H7 (cell line): ENCODE measurements at places on chromosomes 11 and 22. TPM values are rescaled to one million over a fixed set of nuclear protein-coding genes. Genes with fewer than 3 reads are reported as not detected.

DNA sequence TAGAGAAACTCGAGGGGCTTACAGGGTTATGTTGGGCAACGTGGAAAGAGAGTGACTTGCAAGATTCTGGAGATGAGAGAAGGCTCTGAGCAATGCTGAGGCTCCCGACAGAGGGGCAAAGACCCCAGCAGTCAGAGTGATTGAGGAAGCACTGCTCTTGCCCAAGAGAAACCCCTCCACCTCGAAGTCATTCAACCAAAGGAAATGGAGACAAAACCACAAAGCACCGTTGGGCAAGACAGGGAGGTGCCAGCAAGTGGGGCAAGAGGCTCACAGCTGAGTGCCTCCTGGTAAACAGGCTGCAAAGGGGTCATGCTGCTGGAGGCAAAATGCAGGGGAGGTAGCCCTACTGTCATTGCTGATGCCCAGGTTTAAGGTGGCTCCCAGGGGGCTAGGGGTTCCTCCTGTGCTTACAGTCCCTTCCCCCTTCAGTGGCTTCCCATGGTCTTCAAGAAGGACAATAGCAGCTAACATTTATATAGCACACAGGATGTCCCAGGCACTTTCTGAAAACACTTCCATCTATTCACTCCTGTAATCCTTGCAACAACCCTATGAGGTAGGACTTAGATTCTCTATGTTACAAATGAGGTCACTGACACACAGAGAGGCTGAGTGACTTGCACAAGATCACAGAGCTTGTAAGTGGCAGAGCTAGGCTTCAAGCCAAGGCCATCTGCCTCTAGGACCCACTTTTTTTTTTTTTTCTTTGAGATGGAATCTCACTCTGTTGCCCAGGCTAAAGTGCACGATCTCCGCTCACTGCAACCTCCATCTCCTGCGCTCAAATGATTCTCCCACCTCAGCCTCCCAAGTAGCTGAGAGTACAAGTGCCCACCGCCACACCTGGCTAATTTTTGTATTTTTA, 18.1 kb upstream of the MYH9 start:
- peak; percentile 21 for DNase-seq

DNA sequence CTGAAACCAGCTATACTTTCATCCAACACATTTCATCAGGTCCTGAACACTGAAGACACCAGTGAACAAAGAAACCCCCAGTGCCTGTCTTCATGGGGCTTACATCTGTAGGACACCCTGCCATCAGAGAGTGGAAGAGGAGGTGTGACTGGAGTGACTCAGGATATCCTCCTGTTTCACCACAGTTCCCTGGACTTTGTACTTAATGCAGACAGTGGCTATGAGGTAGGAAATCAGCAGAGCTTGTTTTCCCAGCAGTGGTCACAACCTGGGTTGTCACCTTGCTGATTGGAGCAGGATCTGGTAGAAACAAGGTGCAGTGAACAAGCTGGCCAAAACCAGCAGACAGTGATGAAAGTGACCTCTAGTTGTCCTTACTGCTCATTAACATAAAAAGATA, 128.8 kb downstream of the KIRREL3 start:
- no peak for DNase-seq

Gene SAA4
- not detected in 2 replicates for total RNA-seq

DNA sequence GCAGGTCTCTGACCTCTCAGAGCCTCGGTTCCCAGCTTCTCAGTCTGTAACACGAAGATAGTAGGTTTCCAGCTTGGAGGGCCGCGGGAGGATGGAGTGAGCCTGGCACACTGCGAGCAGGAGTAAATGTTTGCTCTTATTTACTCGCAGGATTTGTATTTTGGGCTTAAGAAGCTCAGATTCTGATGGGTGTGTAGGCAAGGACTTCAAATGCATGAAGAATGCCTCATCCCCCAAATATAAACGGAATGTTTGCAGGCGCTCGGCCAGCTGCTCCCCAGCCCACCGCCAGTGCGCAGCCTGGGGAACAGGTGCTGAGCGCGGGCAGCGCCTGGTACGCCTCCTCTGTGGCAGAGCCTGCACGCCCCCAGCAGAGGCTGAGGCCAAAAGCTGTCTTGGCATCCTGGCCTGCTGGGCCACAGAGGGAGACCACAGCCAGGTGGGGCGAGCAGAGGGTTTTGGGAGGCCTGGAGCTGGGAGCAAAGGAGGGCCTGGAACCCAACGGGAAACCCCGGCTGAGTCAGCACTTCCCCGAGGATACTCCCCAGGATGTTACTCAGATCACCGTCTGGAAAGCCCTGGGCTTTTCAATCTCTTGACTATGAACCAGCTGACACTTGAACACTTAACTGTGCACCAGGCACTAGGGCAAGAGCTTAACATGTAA, 9.4 kb downstream of the EHD1 start:
- peak; percentile 63 for DNase-seq

Gene PNPLA5
- total RNA-seq = 2.2 and 4.0 TPM in 2 replicates

GRCh38 chr11:124533626-124534025, 9.8 kb downstream of the OR8B12 start:
- no peak for DNase-seq

DNA sequence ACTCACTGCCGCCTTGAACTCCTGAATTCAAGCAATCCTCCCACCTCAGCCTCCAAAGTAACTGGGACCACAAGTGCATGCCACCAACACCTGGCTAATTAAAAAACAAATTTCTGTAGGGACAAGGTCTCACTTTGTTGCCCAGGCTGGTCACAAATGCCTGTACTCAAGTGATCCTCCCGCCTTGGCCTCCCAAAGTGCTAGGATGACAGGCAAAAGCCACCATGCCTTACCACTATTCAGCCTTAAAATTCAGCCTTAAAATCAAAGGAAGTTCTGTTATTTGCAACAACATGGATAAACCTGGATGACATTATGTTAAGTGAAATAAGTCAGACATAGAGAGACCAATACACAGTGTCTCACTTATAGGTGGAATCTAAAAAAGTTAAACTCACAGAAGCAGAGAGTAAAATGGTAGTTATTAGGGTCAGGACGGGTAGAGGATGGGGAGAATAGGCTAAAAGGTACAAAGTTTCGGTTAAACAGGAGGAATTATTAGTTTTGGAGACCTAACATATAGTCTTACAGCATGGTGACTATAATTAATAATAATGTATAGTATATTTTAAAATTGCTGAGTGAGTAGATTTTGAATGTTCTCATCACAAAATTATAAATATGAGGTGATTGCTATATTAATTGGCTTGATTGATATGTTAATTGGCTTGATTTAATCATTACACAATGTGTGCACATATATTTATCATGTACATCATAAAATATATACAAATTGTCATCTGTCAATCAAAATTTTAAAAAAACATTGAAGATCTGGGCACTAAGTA, 6.2 kb upstream of the ZNF280A start:
- DNase-seq = no peak

GRCh38 chr11:106156290-106156937, 79.0 kb downstream of the AASDHPPT start:
- DNase-seq = peak; percentile 5

Gene TIRAP
- total RNA-seq = 4.2 and 5.8 TPM in 2 replicates

Gene TEF
- total RNA-seq = 4.8 and 12.7 TPM in 2 replicates

GRCh38 chr11:76205252-76206076, 838 bp downstream of the WNT11 start:
- peak; percentile 67 for DNase-seq

- no peak for DNase-seq
Measured at GRCh38 chr11:114366331-114367243, 33.7 kb downstream of the C11orf71 start.

- DNase-seq = no peak
Measured at GRCh38 chr22:46102752-46103151, 47.6 kb upstream of the PPARA start.

DNA sequence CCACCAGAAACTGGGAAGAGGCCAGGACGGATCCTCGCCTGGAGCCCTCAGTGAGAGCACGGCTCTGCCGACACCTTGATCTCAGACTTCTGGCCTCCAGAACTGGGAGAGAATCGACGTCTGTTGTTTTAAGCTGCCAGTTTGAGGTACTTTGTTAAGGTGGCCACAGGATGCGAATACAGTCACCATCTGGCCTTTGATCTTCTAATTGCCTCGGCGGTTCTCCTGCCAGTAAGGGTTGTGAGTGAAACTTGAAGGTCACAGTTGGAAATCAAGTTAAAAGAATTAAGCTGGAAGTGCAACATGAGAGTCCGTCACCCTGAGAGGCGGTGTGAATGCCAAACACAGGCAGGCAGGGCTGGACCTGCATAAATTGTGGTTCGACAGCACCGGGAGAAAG, 27.9 kb downstream of the PARVB start:
- no peak for DNase-seq

GRCh38 chr11:3022300-3022967, 30.3 kb upstream of the NAP1L4 start:
- DNase-seq = no peak

Gene RCOR2
- total RNA-seq = 63.5 and 66.8 TPM in 2 replicates

DNA sequence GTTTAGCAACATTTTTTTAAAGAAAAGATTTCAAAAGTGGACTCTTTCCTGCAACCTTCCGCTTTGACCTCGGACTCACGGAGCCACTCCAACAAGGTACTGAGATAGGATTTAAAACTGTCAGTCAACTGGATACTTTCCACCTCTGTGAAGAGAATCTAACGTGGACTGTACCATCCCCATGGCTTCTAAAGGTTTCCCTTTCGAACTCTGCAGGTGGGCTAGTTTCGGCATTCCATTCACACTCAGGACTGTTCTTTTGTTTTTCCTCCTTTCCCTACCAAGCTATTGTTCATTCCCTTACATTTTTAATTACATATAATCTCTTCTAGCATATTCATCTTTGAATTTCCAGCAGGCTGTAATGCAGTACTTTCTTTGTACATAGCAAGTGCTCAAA, 88.5 kb upstream of the AKIP1 start:
- peak; percentile 61 for DNase-seq

- no peak for DNase-seq
Measured at GRCh38 chr11:19680829-19681368, 31.7 kb upstream of the NAV2 start.

Gene B3GAT3
- total RNA-seq = 49.9 and 58.3 TPM in 2 replicates

DNA sequence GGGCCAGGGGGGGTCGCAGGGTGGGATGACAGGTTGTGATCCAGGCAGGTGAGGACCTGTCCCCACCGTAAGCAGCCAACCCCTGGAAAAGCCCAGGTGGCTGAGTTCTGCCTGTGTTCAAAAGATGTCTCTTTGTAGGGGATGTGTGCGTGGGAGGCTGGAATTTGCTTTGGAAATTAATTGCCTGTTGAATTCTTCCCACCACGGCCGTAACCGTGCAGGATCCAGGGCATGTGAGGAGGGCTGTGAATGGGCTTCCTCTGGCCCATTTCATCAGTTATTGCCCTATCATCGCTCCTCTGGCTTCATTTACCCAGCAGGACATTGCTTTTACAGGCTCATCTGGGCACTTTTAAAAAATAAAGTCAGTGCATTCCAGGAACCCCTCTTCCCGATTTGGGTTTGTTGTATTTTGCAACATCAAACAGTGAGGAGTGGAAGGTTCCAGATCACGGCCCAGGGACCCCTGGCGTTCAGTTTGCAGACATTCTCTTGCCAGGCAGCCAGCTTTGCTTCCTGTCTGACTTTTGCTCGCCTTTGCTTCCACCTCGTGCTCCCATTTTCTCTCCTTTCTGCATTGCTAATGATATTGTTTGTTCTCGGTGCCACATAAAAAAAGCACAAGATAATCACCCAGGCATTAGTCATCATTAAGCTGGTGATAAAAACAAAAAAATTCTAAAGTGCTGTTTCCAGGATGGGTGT, 1306.6 kb downstream of the BRD1 start:
- DNase-seq = no peak

Gene C11orf91
- total RNA-seq = not detected in 2 replicates

GRCh38 chr22:18075720-18076497, 1.9 kb upstream of the PEX26 start:
- DNase-seq = peak; percentile 76
